ENCODE measurements at places on chromosomes 7 and 10.

GRCh38 chr10:76763376-76763775 lies 874.2 kb downstream of the KCNMA1 start:
- no peak for DNase-seq

DNA sequence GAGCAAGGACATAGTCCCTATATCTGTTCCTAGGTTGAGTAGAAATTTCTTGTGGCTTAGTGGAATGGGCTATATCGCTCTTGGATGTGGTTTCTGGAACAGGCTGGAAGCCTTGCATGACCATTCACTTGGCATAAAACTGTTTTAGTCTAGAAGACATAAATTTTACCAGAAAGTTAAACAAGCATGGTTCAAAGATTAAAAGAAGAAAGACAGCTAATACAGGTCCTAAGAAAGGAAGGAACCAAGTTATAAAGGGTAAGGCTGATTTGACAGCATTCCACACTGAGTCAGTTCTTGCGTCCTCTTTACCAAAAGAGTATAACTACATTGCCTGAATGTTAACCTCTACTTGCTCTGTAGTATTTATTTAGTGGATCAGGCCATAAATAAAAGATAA lies 724.2 kb downstream of the SORCS1 start:
- no peak for DNase-seq

DNA sequence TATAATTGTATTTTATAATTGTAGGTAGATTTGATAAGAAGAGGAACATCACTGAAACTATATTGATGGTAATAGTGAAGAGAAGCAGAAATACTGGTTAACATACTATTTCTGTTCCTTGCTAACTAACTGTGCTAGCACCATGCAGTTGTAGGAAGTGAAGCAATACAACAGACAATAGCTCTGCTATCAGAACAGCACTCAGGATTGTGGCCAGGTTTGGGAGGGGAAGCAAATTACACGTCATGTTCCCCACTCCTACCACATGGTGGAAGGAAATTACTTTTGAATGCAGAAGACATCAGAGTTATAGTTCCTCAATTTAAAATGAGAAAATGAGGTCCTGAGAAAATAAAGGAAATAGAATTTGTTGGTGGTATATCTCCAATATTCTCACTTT lies 151.1 kb downstream of the DGKB start:
- DNase-seq: peak; percentile 88

DNA sequence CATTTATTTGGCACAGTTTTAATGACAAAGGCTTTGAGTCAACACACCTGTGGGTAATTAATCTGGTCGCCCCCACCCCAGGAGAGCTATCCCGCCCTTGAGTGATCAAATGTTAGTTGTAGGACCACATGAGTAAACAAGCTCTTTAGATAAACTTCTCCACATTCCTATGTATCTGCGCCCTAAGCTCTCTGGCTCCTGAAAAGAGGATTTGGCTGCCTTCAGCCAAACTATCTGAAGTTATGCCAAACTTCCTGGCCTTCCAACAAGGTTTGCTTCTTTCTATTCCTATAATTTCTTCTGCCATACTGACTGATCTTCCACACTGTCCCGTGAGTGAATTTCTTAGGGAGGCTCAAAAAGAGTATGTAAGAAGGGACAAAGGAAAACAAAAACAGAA lies 134.2 kb downstream of the RALA start:
- no peak for DNase-seq

GRCh38 chr10:92901819-92902251 lies 53.5 kb downstream of the EXOC6 start:
- DNase-seq: no peak

DNA sequence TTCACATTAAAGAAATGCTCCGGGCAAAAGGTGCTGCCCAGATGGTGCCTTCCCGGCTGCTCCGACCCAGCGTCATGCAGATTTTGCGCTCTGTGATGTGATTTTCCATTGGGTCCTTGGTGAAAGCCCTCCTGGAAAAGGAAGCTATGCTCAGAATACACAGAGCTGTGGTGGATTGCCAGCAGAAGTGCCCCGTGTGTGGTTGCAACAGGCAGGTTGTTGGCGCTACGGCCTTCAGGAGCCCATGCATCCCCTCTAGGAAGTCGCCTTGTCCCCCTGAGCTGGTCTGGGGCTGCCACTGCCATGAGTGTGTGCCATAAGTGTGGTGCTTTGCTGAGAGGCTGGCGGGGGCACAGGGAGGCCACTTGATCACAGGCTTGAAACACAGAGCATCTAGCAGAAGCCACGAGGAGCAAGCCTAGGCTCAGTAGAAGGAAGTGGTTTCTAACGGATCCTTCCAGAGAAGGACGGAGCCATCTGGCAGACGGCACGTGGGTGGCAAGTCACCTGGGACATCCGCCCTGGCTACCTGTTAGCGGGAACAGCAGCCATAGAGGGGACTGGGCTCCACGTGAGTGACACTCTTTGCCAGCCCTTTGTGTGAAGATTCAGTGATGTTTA lies 210.9 kb downstream of the CUX1 start:
- DNase-seq: peak; percentile 72

- DNase-seq: no peak
Measured at GRCh38 chr7:43764039-43764761, 5.7 kb downstream of the BLVRA start.
